ENCODE measurements at places on chromosomes 7 and 10.

DNA sequence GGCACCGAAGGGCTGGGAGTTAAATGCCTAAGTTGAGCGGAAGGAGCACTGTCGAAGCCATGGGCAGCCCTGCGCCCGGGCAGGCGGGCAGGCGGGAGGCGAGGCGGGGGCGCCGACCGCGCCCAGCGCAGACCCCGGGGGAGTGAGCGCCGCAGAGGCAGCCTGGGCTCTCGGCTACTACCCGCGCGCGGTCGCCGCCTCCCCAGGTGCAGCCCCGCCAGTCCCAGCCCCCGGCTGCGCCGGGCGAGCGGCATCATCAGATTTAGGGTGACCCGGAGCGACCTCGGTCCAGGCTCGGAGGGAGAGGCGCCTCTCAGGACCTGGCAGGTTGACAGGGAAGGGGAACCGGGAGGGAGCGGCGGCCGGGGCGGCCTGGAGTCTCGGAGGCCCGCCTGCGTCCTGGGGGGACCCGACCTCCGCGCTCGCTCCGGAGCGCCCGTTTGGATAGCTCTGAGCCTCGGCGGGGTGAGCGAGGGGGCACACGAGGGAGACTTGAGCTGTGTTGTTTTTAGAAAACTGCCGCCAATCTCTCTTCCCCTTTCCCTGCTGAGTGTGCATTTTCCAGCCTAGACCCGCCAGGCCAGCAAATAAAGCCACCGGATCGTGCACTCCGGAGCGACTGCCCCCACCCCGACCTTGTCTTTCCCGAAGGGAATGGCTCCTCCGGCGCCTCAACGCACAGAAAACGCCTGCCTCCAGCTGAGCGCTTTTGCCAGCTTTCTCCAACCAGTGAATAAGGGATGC, 2.3 kb upstream of the NRP1 start:
- DNase-seq: no peak

DNA sequence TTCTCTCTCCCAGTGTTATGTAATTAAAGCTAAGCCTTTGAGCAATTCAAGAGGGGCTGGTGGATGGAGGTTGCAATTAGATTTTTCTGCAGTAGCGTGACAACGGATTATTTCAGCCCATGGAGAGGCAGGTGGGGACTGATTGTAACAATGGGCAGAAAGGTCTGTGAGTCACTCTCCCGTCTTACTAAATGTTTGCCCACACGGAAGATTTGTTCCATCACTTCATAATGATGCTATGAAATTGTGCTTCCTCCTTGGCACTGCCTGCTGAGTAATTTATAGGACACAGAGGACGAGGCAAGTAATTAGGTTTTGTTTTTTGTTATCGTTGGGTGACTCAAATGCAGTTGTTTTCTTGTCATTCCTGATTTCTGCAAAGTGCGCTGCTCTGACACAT, 594.5 kb upstream of the DPP6 start:
- DNase-seq: no peak

DNA sequence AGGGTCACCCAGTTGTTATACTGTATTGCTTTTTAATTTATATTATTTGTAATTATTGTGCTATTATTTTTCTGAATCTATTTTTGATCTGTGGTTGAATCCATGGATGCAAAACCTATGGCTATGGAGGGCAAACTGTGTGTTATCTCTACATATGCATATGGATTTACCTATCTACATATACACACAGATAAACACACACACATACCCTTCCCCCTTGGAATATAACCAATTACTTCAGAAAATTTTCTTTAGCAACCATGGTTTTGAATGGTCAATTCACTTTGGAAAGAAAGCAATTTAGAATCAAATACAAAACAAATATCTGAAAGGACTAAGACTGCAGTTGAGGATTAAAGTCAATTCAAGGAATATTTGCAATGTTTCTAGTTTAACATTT, 39.1 kb downstream of the MTPN start:
- no peak for DNase-seq

DNA sequence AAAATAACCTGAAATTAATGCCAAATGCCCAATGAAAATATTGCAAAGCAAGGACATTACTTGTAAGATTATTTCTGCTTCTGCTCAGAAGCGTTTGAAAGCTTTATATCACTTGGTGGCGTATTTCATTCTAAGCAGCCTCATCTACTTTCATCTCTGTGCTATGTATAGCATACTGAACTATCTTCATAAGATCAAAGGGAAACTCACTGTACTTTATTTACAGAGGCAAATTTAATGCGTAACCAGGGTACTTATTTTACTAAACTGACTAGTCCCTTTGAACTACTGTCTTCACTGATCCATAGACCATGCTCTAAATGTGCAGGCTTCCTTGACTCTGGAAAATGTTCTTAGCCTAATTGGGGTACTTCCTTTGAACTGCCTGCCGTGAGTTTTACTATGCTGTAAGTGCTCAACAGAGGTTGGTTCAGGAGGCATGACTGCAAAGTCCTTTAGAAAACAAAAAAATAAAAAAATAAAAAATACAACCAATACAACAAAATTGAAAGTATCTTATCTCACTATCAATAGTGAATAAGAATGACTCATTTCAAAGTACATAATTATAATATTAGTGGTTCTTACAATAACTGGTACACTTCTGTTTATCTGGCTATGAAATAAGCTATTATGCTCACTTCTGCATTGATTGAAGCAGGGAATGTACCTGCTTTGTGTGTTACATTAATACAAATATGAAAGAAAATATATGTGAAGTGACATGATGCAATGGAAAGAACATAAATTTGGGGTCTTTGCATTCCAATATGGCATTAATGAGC, 41.0 kb upstream of the TSPAN12 start:
- no peak for DNase-seq

GRCh38 chr10:15122477-15123030, 25.4 kb downstream of the RPP38 start:
- no peak for DNase-seq

- no peak for DNase-seq
Observed at GRCh38 chr10:43452356-43452914, 15.5 kb downstream of the ZNF487 start.

DNA sequence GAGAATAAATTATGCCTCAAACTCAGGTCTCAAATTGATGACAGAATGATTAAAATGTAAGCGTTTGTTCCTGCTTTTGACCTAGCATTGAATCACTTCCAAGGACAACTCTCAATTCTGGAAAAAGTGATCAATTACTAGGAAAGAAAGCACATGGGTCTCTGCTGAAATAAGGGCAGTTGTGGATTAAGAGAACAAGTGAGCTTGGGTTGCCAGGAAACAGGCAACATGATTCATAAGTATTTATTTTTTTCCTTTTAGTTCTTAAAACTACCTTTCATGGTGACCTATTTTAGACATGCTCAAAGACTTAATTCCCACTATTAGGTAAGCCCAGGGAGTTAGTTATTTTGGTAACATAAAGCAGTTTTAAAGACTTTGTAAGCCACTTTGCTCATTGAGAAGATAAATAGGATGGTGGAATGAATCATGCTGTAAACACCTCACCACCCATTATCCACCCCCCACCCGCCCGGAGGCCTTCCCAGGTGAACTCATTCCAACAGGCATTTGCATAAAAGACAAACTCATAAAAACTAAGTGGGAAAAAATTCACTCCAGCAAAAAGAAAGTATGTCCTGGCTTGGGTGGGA, 728.3 kb downstream of the SORCS1 start:
- no peak for DNase-seq

DNA sequence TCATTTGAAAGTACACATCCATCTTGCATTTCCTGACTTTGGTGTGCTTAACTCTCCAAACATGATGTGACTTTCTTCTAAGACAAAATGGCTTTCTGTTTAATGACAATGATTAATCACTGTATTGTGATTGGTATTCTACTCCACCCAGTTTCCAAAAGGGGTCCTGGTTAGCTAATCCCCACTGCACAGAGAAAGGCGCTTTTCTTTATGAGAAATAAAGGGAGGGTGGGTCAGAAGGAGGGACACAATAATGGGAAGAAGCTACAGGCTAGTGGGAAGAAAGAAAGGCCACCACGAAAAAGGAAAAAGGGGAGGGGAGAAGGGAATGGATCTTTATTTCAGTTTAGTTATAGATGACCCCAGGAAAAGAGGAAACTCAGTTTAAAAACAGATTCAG, 69.2 kb downstream of the PRTFDC1 start:
- DNase-seq: no peak

DNA sequence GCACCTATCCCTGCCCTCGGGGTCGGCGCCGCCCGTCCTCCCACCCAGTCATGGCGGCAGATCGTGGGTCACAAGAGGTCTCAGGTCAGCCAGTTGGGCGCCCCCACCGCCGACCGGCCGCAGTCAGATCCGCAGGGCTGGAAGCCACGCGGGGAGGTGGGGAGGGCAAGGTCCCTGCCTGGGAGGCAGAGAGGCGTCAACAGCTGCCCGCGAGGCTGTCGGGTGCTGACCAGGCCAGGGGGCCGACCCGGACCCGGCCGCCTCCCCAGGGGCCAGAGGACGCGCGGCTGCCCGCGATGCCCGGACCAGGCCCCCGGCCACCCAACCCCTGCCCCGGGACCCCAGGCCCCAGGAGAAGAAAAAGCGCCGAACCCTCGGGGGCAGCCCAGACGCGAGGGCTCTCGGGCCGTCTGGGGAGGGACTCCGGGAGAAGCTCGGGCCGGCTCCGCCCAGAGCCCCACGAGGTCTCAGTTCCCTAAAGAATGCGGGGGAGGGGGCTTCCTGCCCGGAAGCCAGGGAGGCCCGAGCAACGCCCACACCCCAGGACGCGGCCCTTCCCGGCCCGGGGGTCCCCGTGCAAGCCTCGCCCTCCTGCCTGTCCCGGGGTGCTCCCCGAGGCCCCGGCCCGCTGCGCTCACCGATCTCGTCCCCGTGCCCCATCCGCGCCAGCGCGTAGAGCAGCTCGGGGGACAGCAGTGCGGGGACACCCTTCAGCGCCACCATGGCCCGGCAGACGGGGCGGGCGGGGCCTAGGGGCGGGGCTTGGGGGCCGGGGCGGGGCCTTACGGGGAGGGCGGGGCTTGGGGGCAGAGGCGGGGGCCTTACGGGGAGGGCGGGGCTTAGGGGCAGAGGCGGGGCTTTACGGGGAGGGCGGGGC, at the start of gene FUOM:
Gene FUOM (minus strand): TSS at position 735 of the 877 bp plus-strand sequence. CDS start 12 bp downstream, at position 723.
- peak; percentile 88 for DNase-seq

- peak; percentile 95 for DNase-seq
Observed at GRCh38 chr7:116210345-116211005, at the start of gene TES. Gene TES, plus strand, starts transcription at chr7:116210539. Its CDS starts 169 bp downstream, at chr7:116210708.

- no peak for DNase-seq
Observed at GRCh38 chr10:94075506-94075905, 81.8 kb downstream of the PLCE1 start.

GRCh38 chr10:133608855-133609254, 17.7 kb downstream of the FRG2B start:
- no peak for DNase-seq

- no peak for DNase-seq
Observed at GRCh38 chr10:62166331-62167131, 102.1 kb downstream of the RTKN2 start.

- DNase-seq: no peak
Observed at GRCh38 chr7:32033006-32033405, 37.2 kb downstream of the PDE1C start.

- no peak for DNase-seq
Observed at GRCh38 chr10:43949351-43949750, 300.7 kb upstream of the ZNF32 start.

DNA sequence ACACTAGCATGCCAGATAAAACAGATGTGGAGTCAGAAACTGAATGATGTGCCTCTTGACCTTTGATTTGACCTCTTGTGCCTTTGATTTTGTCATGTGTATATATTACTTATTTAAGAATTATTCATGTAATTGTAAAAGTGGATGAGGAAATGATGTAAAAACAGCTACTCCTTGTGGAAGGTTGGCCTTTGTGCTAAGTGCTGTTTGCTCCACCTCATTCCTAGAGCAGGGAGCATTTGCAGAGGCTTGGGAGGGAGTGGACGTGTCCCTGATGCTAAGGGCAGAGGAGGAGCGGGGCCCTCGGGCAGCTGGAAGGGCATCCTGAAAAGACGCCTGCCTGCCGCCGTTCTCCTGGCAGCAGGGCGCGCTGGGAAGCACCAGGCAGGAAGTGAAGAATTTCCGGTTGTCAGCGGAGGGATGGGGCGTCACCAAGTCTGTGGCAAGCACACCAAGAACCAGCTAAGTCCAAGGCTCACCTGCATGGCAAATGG, 197.6 kb upstream of the ZNF32 start:
- DNase-seq: no peak

DNA sequence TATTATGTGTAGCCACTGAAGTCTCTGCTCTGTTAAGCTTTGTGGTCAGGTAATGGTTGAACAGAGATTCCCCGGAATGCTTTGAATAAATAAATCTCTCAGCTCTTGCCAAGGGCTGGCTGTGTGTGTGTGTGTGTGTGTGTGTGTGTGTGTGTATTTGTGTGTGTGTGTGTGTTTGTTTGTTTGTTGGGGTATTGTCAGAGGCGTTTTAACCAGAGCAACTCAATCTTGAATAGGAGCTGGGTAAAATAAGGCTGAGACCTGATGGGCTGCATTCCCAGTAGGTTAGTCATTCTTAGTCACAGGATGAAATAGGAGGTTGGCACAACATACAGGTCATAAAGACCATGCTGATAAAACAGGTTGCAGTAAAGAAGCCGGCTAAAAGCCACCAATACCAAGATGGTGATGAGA, 256.2 kb upstream of the CACNA2D1 start:
- DNase-seq: no peak

GRCh38 chr7:37921876-37922275, 1.4 kb downstream of the EPDR1 start:
- DNase-seq: no peak

DNA sequence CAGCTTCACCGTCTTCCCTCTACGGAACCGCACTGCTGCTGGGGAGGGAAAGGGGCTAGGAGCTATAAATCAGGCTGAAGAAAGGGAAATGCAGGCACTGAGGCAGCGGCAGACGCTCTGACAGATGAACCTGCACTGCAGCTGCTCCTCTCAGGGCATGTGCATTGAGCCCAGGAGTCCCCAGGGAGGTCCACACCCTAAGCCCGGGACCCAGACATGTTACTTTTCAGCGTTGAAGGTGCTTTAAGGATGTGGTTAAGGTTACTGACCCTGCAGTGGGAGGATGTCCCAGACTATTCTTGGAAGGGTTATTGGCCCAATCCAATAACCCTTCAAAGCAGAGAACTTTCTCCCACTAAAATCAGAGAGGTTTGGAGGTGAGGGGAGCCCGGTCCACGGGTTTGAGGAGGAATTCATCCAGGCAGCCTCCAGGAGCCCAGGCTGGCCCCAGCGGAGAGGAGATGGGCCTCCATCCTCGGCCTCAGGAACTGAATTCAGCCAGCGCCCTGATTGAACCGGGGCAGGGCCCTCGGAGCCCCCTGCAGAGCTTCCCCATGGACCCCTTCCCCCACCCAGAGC, 75.4 kb downstream of the ADARB2 start:
- no peak for DNase-seq

- no peak for DNase-seq
Observed at GRCh38 chr7:7819442-7820247, 101.2 kb upstream of the RPA3 start.

Measured in K562 (cell line).